Forelimb muscle (tissue), 1 donor: ENCODE measurements at places on chromosomes 5 and 9. TPM values are rescaled to one million over a fixed set of nuclear protein-coding genes. Genes with fewer than 3 reads are reported as not detected.

TERT gene
- not detected for polyA plus RNA-seq

ACTBL2 gene
- not detected for polyA plus RNA-seq

C7 gene
- 1.6 TPM for polyA plus RNA-seq

CD14 gene
- polyA plus RNA-seq, result 18.3 TPM

TEX48 gene
- polyA plus RNA-seq, result not detected

ODF2 gene
- 25.0 TPM for polyA plus RNA-seq

MAMDC4 gene
- 4.8 TPM for polyA plus RNA-seq

SH3GL2 gene
- polyA plus RNA-seq, result 0.05 TPM

BARX1 gene
- polyA plus RNA-seq, result 0.46 TPM

OR1J2 gene
- polyA plus RNA-seq, result not detected

AGGF1 gene
- 14.4 TPM for polyA plus RNA-seq
